ENCODE measurements at places on chromosomes 5 and 9. TPM values are rescaled to one million over a fixed set of nuclear protein-coding genes. Genes with fewer than 3 reads are reported as not detected.

NACC2 gene
- total RNA-seq: 14.0 TPM

PNPLA7 gene
- total RNA-seq: 0.26 TPM

IFNK gene
- not detected for total RNA-seq

F2RL1 gene
- total RNA-seq: 25.5 TPM

TMEM174 gene
- total RNA-seq: not detected

SURF6 gene
- total RNA-seq: 11.1 TPM

FOXI1 gene
- total RNA-seq: not detected

IFNB1 gene
- total RNA-seq: 0.26 TPM

MUSK gene
- not detected for total RNA-seq

TSSK1B gene
- 0.26 TPM for total RNA-seq

RNF14 gene
- 49.8 TPM for total RNA-seq

OR1J1 gene
- not detected for total RNA-seq
